ENCODE measurements at places on chromosomes 3 and 15.

- no peak for DNase-seq
These were observed 1.0 kb downstream of the LPP start for GRCh38 chr3:188154809-188155574.

GRCh38 chr3:128805772-128806171 is 73.6 kb upstream of the ACAD9 start:
- DNase-seq, result peak; percentile 37

- DNase-seq, result no peak
These were observed 625.2 kb upstream of the GBE1 start for GRCh38 chr3:82386647-82387046.

GRCh38 chr3:147616998-147617619 is 207.9 kb downstream of the ZIC1 start:
- peak; percentile 22 for DNase-seq

DNA sequence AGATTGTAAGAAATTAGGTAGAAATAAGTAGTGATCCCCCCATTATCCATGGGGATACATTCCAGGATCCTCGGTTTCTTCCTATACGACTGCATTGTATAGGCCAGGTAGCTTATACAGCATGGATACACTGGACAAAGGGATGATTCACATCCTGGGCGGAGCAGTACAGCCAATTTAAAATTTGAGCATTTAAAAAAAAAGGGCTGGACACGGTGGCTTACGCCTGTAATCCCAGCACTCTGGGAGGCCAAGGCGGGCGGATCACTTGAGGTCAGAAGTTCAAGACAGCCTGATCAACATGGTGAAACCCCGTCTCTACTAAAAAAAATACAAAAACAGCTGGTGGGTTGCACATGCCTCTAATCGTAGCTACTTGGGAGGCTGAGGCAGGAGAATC is 976 bp upstream of the ARGFX start:
- DNase-seq, result no peak

DNA sequence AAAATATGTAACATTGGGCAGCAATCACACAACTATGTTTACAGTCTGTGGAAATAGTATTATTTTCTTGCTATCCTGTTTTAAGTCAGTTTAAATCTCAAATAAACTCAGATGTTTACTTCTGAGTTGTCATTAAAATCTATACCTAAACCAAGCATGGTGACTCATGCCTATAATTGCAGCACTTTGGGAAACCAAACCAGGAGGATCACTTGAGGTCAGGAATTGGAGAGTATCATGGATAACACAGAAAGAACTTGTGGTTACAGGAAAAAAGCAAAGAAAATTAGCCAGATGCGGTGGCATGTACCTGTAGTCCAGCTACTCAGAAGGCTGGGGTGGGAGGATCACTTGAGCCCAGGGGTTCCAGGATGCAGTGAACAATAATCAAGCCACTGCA is 631.6 kb upstream of the EPHA6 start:
- DNase-seq, result no peak

DNA sequence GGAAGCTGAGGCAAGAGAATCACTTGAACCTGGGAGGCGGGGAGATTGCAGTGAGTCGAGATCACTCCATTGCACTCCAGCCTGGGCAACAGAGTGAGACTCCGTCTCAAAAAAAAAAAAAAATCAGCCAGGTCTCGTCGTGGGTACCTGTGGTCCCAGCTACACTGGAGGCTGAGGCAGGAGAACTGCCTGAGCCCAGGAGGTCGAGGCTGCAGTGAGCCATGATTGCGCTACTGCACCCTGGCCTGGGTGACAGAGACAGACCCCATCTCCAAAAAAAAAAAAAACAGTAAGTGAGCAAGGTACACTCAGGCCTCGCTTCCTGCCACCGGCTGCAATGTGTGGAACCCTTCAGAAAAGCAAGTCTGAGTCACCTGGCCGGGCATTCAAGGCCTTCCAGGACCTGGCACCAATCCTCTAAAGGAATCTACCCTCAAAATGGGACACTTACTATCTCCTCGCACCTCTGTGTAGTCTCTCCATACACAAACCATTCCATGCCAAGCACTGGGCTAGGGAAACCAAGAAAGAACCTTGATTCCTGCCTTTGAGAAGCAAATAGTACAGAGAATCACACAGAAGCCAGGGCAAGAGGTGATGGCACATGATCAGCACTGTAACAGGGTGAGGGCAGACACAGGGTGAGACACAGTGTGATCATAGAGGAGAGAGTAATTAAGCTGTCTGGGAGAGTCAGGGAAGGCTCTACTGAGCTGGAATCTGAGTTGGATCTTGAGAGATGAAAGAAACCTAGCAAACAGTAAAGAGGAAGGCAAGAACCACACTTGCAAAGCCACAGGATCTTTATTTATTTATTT is 9.7 kb downstream of the SCAMP2 start:
- no peak for DNase-seq

DNA sequence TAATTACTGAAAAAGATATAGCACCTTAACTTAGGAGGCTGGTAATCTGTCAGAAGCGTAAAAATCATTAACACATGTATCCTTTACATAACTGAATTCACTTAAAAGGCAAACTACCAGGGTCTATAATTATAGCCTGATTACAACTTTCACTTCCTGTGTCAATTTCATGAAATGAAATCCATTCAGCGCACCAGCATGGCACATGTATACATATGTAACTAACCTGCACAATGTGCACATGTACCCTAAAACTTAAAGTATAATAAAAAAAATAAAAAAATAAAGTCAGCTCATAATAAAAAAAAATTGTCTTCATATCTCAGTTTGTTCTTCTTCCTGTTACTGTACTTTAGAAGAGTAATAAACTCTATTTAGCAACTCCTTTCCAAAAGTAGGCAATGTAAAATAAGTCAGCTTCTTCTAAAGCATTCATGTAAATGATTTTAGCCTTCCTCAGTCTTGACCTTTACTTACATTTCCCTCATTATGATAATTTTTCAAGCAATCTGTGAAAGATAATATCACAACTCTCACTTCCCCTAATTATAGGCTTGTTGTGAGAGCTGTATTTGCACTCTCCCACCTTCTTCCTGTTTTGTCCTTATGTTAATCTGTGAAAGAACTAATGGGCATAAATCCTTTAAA is 50.1 kb downstream of the KBTBD8 start:
- no peak for DNase-seq

GRCh38 chr15:92904722-92905571 is 4.8 kb downstream of the CHD2 start:
- no peak for DNase-seq

DNA sequence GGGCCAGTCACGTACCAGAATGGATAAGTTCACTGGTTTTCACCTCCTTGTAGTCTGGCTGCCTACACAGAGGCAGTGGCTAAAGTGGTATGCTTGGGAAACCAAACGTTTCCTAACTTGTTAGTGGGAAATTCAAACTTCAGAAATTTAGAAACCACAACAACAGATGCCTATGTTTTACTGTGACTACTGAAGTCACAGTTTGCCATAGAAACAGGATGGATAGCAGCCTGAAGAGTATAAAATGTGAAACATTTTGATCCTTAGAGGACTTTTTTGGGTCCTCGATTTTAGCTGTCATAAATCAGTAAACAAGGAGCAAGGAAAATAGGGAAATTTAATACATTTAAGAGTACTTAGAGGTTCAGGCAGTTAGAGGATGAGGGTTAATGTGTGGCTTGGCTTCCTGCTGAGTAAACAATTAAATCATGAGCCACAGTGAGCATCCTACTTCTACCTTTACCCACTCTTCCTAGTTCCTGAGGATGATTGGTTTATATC is 48.6 kb downstream of the CMSS1 start:
- no peak for DNase-seq

DNA sequence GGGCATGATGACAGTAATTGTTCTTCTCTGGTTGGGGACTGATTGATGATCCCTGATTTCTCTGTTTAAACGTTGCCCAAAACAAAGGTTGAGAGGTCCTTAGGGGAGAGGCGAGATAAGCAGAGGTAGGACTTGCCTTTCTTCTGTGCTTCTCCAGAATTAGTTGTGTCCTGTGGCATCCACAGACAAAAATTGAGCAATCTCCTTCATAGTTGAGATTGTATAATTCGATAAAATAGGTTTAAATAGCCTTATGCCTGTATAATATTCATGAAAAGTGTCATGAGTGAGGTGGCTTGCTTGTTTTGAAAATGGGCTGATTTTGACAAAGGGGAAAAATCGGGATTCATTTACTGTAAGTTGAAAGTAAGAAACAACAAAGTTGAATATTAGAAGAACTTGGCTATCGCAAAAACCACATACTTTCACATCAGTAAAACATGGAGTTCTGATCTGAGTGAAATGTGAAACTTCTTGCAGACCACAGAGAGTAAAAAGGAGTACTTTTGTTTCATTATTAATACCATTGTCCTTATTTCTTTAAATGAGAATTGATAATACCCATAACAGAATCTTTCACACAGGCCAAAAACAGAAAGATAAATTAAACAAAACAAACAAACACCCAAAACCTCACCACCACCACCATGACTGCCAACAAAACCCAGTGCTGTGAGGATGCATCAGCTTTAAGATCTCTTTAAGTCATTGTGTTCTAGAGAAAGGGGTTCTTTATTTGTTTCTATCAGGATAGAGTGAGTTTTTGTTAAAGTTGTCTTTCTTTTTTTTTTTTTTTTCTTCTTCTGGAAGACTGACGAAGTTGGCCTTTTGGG is 155.7 kb downstream of the LPP start:
- no peak for DNase-seq

- DNase-seq, result no peak
These were observed 6.3 kb downstream of the FBXL22 start for GRCh38 chr15:63603516-63603915.

DNA sequence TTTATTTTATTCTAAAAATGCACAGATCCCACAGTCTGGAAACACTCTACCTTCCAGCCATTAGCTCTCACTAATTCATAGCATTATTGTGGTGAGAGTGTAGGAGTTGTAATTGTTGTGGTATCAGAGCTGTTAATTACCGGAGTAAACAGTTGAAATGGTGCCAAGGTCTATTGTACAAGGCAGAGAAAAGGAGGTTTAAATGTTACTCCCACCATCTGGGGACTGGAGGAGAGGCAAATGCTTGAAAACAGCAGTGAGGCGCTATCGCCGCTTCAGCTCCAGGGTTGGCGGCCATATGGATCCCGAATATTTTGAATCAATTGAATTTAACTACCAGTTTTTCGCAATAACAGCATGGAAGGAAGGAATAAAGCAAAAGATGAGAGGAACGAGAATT is 113.1 kb upstream of the C15orf61 start:
- DNase-seq, result no peak

GRCh38 chr3:117788061-117788460 is 1078.5 kb downstream of the TUSC7 start:
- no peak for DNase-seq
